Kidney capillary endothelial cell (primary cell): ENCODE measurements at places on chromosomes 16 and 17.

- no peak for DNase-seq
These were observed 3.6 kb downstream of the CLUH start for GRCh38 chr17:2707721-2708584.

DNA sequence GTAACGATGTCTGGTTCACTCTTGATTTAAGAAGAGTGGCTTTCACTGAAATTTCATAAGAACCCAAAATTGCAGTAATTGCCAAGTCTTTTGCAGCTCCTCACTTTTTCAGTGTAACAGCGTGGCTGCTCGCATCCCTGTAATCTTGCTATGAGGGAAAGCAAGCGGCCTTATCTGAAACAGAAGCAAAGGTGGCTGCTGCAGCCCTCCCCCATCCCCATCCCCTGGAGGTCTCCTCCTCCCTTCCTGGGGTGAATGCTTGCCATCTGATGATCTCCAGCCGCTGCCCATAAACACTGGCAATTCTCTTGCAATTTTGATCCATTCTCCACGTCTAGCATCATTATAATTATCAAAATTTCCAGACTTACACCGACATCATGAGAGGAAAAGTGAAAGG, 182.5 kb upstream of the ASIC2 start:
- DNase-seq, result no peak

DNA sequence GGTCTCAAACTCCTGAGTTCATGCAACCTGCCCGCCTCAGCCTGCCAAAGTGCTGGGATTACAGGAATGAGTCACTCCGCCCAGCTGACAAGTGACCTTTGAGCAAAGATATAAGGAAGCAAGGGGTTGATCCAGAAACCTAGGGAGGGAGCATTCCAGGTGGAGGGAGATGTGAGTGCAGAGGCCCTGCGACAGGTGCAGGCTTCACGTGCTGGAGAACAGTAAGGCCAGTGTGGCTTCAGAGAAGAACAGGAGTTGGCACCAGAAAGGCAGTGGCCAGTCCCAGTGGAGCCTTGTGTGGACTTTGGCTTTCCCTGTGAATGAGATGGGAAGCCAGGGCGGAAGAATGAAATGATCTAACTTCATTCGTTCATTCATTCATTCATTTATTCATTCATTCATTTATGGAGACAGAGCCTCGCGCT, 73.6 kb upstream of the HAS3 start:
- no peak for DNase-seq

- DNase-seq, result peak; percentile 61
These were observed 1.0 kb upstream of the AIPL1 start for GRCh38 chr17:6435968-6436367.

GRCh38 chr17:29615048-29615385, 7.7 kb downstream of the CORO6 start:
- DNase-seq, result no peak

DNA sequence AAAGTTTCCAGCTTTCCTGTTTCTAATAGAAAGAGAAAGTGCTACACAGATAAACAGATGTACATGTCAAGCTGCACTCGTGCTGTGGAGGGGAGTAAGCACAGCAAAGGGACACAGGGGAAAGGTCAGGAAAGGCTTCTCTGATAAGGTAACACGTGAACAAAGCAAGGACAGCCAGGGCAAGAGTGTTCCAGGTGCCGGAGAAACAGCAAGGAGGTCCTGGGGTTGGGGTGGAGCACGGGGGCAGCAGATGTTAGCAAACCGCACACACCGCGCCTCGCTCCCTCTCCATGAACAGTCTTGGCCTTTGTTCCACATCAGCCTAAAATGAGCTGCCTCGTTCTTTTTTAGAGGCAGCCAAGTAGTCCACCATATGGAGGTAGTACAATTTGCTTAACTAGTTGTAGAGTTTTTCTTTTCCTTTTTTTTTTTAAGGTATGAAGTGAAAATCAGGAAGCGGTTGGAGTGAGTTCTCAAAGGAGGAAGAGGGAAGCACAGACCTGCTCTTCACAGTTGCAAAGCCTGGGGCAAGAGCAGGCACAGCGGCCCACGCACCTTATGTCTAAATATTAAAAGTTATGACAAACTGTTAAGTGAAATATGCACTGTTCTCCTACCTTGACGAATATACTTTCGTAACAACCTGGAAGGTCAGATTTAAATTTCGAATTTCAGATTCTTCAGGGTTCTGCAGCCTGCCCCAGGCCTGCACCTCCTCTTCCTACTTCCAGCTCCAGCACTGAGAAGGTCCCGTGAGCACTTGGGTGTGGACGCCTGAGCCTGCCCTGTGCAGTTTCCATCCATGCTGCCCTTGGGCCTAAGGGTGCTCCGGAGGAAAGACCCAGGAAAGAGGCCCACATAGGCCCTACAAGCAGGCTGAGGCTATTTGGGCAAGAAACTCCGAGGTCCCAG, 41.5 kb upstream of the RPH3AL start:
- DNase-seq, result no peak

DNA sequence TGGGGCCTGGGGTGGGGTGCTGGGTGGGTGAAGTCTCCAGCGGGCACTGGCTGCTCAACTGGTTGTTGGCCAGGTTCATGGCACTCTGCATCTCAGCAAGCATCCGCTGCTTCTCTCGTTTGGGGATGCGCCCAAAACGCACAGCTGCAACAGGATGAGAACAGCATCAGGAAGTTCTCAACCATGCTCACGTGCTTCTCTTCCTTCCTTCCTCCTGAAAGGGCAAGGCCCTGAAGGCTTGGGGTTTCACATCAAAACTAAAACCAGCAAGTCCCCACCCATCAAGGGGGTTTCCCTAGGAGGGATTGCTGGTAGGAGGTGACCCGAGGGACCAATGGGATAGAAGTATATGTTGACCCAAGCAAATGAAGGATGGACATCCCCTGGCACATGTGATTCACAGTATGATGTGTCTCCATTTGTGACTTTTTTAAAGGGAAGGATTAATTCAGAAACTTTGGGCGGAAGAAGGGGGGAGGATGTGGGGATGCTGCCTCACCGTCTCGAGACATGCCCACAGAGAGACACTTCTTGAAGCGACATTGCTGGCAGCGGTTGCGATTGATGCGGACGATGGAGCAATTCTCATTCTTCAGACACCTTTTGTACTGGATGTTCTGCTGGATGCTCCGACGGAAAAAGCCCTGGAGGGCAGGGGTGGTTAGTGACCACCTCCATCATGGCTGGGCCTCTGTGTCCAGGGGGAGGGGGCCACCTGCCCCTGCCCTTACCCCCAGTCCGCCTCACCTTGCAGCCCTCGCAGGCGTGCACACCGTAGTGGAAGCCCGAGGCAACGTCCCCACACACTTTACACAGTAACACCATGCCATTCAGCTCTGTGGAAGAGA, 4.2 kb downstream of the NR1D1 start:
- no peak for DNase-seq

GRCh38 chr17:27630607-27631410, at the start of gene LGALS9:
Gene LGALS9 (plus strand): TSS chr17:27631188. CDS start chr17:27631266, 78 bp downstream.
- no peak for DNase-seq

GRCh38 chr17:14323522-14323981, 22.7 kb downstream of the HS3ST3B1 start:
- DNase-seq, result no peak

DNA sequence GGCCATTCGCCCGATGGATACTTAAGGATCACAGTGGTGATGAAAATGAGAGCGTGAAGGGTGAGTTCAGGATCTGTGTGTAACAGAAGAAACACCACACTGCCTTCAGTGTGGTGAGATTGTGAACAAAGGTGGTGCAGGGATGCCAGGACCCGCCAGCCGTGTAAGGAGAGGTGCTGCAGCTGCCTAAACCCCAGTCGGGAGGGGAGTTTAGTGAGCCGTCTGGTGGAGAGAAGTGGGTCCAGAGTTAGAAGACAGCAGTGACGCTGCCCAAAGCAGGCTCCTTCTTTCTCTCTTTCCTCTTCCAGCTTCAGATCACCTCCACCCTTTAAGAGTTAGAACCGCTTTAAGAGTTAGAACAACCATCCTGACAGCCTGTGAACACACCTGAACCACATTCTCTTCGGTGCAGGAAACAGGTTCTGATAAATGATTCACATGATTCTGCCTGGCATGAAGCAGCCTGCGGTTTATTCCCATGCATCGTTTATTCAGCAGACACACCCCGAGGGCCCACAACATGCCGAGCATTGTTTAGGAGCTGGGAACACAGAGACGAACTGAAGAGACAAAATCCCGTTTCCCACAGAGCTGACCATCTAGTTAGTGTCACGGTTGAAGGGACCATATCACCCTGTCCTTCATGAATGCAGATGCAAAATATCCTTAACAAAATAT, 84.0 kb upstream of the DNAH17 start:
- no peak for DNase-seq

DNA sequence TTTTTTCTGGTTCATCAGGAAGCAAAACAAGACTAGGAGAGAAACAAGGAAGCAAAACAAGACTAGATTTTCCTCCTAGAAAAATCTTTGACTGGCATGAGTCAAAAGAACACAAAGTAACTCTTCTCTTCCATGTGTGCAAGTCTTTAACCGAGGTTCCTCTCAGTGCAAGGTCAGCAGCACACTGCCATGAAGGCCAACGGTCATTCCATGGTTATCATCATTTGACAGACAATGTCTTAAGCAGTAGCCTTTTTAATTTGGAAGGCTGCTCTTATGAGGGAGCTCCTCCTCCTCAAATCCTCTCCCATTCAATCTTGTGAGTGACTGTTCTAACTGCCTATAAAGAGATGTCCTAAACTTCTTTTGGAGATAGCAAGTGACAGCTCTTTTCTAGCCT, 15.4 kb upstream of the DHRS13 start:
- DNase-seq, result no peak

DNA sequence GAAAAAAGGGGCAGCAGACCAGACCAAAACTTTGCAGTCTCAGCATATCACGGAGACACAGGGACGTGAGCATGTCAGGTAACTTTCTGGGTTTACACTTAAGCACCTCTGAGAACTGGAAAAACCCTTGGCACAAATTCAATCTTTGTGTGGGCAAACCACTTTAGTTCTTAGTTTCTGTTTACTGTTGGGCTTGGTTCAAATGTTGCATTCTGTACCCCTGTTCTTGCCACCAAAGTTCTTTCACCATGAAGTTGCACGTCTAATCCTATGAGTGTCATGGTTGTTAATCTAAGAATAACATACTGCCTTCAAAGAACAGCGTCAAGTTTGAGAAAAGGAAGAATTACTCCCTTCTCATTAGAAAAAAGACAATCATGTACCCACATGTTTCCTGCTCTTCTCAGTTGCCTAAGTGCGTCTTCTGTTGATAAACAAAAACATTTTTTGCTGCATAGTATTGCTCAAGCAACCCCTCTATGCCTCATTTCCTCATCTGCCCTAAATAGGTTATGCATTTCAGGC, 11.6 kb downstream of the KRT33A start:
- DNase-seq, result no peak

GRCh38 chr16:10787304-10787703, 31.3 kb downstream of the TVP23A start:
- DNase-seq, result no peak

GRCh38 chr17:6420173-6420641, 14.7 kb downstream of the AIPL1 start:
- no peak for DNase-seq

GRCh38 chr17:75906143-75906884, 1.6 kb upstream of the MRPL38 start:
- DNase-seq, result no peak

GRCh38 chr16:28617874-28618273, 8.0 kb upstream of the SULT1A1 start:
- DNase-seq, result no peak

- DNase-seq, result no peak
These were observed 1.3 kb upstream of the KRTAP4-9 start for GRCh38 chr17:41103896-41104295.

GRCh38 chr17:59431601-59432000, 100.1 kb downstream of the YPEL2 start:
- no peak for DNase-seq

- DNase-seq, result no peak
These were observed 135.9 kb downstream of the KATNIP start for GRCh38 chr16:27685807-27686206.

- no peak for DNase-seq
These were observed 165.3 kb downstream of the STX8 start for GRCh38 chr17:9410301-9410700.

GRCh38 chr17:15951368-15952047, 6.6 kb downstream of the ADORA2B start:
- DNase-seq, result no peak

DNA sequence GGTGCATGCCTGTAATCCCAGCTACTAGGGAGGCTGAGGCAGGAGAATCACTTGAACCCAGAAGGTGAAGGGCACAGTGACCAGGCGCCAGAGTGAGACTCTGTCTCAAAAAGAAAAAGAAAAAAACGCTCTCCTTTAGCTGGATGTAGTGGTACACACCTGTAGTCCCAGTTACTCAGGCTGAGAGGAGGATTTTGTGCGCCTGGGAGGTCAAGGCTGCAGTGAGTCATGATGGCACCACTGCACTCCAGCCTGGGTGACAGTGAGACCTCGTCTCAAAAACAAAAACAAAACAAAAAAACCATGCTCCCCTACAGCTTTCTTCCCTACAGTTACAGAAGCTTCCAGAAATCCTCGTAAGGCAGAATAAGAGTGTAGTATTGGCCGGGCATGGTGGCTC, 33.1 kb upstream of the ST6GALNAC1 start:
- DNase-seq, result no peak

GRCh38 chr17:45296003-45296832, 20.6 kb downstream of the MAP3K14 start:
- DNase-seq, result peak; percentile 42

DNA sequence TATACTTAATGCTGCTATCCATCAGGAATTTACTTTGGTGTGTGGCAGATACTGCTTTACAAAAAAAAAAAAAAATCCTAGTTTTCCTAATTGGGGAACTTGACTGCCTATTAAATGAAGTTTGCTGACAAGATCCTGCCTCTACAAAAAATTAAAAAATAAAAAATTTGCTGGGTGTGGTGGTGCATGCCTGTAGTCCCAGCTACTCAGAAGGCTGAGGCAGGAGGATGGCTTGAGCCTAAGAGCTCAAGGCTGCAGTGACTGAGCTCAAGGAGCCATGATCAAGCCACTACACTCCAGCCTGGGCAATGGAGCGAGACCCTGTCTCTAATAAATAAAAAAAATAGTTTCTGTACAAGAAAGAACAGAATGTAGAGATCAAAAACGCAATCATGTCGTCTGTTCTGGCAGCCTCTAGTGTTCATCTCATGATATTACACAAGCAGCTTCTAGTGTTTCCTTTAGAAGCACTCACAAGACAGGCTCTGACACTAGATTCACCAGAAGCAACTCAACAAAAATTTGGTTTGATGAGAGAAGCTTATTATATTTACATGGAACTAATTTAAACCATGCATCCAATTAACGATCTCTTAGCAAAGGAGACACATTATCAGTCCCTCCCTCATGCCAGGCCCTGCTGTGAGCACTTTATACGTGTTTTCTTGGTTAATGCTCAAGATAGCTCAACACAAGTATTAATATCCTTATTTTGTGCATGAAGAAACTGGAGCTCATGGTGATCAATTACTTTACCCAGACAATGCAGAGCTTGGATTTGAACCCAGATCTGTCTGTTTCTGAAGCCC, 6.8 kb upstream of the KRTAP17-1 start:
- peak; percentile 53 for DNase-seq
